Ascending aorta (tissue), 2 donors: ENCODE measurements at places on chromosomes 6 and 20. TPM values are rescaled to one million over a fixed set of nuclear protein-coding genes. Genes with fewer than 3 reads are reported as not detected.

Gene RGS17
- not detected for total RNA-seq

Gene GPX5
- not detected for total RNA-seq

Gene MUCL3
- total RNA-seq = not detected

Gene CCDC167
- 28.4 TPM for total RNA-seq

Gene PHF3
- 31.5 TPM for total RNA-seq

Gene PEX7
- 10.5 TPM for total RNA-seq

Gene EXOC2
- total RNA-seq = 11.4 TPM

Gene HLA-DMB
- total RNA-seq = 26.8 TPM

DNA sequence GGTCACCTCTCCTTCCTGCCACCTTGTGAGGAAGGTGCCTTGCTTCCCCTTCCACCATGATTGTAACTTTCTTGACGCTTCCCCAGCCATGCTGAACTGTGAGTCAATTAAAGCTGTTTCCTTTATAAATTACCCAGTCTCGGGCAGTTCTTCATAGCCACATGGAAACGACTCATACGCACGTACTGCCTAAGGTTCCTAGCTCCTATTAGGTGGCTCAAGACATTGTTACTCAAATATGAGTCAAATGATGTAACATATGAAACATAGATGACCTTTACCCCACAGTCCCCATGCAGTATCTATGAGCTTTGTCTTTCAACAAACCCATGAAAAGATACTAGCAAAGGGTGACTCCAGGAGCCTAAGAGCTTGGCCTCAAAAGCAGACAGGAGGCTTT, 98.3 kb downstream of the SIM1 start:
- H3K4me3 ChIP-seq = no peak overlapping the region
- no peaks in the 10 kb centered on the region for H3K4me1 ChIP-seq
- H3K27ac ChIP-seq = no peak overlapping the region
- no peaks in the 10 kb centered on the region for H3K36me3 ChIP-seq

GRCh38 chr20:18901980-18902737, 88.6 kb downstream of the SCP2D1 start:
- no peak overlapping the region for H3K4me3 ChIP-seq
- no peak overlapping the region for H3K27ac ChIP-seq
- no peak for DNase-seq
- H3K4me1 ChIP-seq = no peaks in the 10 kb centered on the region

- no peaks in the 10 kb centered on the region for H3K4me1 ChIP-seq
- no peak for DNase-seq
- H3K4me3 ChIP-seq = no peak overlapping the region
Observed at GRCh38 chr6:66264376-66264775, 557.4 kb upstream of the EYS start.

GRCh38 chr20:1929460-1929859, 34.3 kb downstream of the SIRPA start:
- H3K27ac ChIP-seq = no peak overlapping the region
- no peak for DNase-seq
- no peaks in the 10 kb centered on the region for H3K4me1 ChIP-seq
- peaks cover 29% of the 10 kb centered on the region for H3K36me3 ChIP-seq
- H3K27me3 ChIP-seq = no peaks in the 10 kb centered on the region

DNA sequence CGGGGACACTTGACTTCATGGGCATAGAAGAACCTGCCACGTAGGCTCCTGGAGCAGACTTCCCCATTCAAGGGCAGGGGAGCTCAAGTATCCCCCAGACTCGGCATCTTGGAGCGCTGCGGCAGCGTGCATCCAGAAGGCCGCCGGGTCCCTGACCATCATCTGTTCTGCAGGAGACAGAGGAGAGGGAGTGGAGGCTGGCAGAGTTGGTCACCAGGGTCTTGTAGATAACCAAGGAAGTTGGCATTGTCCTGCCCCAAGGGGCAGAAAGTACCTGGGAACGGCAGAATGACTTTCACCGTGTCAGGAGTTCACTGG, 82.8 kb downstream of the TCP11 start:
- no peaks in the 10 kb centered on the region for H3K27me3 ChIP-seq
- peaks cover 12% of the 10 kb centered on the region for H3K4me1 ChIP-seq
- H3K4me3 ChIP-seq = no peak overlapping the region
- DNase-seq = no peak
- H3K36me3 ChIP-seq = peaks cover 25% of the 10 kb centered on the region

DNA sequence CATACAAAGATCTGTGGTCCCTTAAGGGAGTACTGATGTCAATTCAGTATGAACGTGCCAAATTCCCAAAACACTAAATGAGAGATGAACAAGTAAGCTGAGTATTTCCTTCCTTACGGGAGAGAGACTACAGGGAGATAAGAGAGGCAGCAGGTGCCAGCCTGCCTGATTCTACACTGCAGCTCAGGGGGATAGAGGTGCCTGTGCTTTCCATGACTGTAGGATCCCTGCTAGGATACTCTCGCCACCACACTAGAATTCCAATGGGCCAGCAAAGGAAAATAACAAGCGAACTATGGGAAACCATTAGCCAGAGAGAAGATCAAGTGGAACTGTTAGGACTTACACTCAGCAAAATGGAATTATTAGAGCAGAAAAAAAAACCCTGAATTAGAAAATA, 198.5 kb upstream of the BTBD3 start:
- no peak overlapping the region for H3K4me3 ChIP-seq
- no peaks in the 10 kb centered on the region for H3K4me1 ChIP-seq
- no peak for DNase-seq
- H3K27me3 ChIP-seq = no peaks in the 10 kb centered on the region

- no peaks in the 10 kb centered on the region for H3K4me1 ChIP-seq
- no peaks in the 10 kb centered on the region for H3K27me3 ChIP-seq
- H3K36me3 ChIP-seq = no peaks in the 10 kb centered on the region
Observed at GRCh38 chr6:110307368-110307767, 50.8 kb downstream of the METTL24 start.

GRCh38 chr20:33871362-33871761, 60.2 kb downstream of the CHMP4B start:
- H3K4me1 ChIP-seq = peaks cover 3% of the 10 kb centered on the region
- no peak overlapping the region for H3K27ac ChIP-seq
- H3K27me3 ChIP-seq = no peaks in the 10 kb centered on the region
- H3K36me3 ChIP-seq = no peaks in the 10 kb centered on the region
- DNase-seq = no peak

DNA sequence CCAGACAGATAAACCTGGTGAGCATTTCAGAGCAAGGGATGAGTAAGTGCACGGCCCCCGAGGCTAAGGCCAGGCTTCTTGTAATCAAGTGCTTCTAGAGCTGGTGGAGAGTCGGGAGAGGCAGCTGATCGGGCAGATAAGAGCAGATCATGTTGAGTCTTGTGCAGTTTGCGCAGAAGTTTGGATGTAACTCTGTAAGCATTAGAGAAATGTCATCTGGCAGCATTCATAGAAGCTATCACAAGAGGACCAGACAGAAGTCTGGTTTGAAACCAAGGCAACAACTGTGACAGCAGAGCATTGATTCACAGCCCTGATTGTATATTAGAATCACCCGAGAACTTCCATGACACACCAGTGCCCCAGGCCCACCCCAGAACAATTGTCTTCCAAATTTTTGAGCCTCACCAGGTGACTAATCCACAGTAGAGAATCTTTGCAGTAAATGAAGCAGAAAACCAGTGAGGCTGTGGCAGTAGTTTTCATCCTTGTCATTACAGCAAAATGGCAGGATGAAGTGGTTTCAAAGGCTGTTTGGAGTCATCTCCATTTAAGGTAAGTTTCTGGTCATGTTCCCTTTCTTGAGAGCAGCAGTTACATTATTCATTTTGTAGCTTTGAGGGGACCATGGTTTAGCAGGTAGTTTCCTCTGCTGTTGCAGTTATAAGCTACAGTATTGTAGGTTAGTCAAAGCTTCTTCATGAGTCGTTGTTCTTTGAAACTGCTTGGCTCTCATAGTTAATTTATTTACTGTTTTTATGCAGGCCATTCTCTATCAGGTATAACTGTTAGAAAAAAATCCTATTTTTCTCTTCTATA, 84.1 kb downstream of the RNF217 start:
- H3K27me3 ChIP-seq = no peaks in the 10 kb centered on the region
- no peaks in the 10 kb centered on the region for H3K36me3 ChIP-seq
- no peak for DNase-seq
- H3K4me1 ChIP-seq = peaks cover 4% of the 10 kb centered on the region
- H3K4me3 ChIP-seq = no peak overlapping the region
- no peak overlapping the region for H3K27ac ChIP-seq

GRCh38 chr6:140718021-140718420, 1343.6 kb upstream of the CITED2 start:
- H3K27me3 ChIP-seq = no peaks in the 10 kb centered on the region
- no peaks in the 10 kb centered on the region for H3K36me3 ChIP-seq
- H3K27ac ChIP-seq = no peak overlapping the region
- DNase-seq = no peak

- H3K36me3 ChIP-seq = no peaks in the 10 kb centered on the region
- no peak overlapping the region for H3K27ac ChIP-seq
Observed at GRCh38 chr6:158266131-158266530, 46.1 kb upstream of the TULP4 start.

- H3K27me3 ChIP-seq = no peaks in the 10 kb centered on the region
- no peaks in the 10 kb centered on the region for H3K4me1 ChIP-seq
- no peak overlapping the region for H3K4me3 ChIP-seq
- no peak for DNase-seq
- no peak overlapping the region for H3K27ac ChIP-seq
- no peaks in the 10 kb centered on the region for H3K36me3 ChIP-seq
Observed at GRCh38 chr20:2348336-2348735, 32.4 kb upstream of the TGM6 start.

- no peak overlapping the region for H3K27ac ChIP-seq
- no peaks in the 10 kb centered on the region for H3K36me3 ChIP-seq
- no peak for DNase-seq
- no peaks in the 10 kb centered on the region for H3K27me3 ChIP-seq
Observed at GRCh38 chr6:145148776-145149175, 586.5 kb downstream of the EPM2A start.

DNA sequence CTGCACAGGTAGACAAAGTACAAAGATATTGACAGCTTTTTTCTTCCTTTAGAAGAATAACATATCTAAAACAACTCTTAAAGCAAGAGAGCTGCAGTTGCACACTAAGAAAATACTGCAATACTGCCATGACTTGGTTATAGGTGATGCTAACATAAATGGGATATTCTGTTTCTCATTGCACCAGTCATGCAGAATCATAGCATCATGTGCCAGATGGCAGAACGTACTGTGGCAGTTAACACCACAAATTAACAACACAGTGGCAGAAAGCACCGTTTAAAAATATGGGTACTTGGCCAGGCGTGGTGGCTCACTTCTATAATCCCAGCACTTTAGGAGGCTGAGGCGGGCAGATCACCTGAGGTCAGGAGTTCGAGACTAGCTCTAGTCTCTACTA, 7.4 kb downstream of the ASXL1 start:
- no peak for DNase-seq
- no peaks in the 10 kb centered on the region for H3K4me1 ChIP-seq
- no peak overlapping the region for H3K27ac ChIP-seq
- no peak overlapping the region for H3K4me3 ChIP-seq
- H3K27me3 ChIP-seq = no peaks in the 10 kb centered on the region
- no peaks in the 10 kb centered on the region for H3K36me3 ChIP-seq

DNA sequence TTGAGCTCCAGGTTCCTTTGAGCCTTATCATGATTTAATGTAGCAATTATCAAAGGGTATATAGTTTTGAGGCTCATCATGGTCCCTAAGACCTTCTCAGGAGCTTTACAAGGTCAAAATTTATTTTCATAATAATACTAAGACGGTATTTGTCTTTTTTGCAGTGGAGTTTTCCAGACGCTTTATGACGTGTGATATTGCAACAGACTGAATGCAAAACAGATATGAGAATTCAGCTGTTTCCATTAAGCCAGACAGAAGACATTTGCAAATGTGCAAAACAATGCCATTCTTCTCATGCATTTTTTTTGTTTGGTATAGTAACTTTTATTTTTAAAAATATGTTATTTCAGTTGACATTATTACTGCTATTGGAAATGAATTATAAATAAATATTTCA, 24.7 kb upstream of the CNKSR3 start:
- no peak overlapping the region for H3K4me3 ChIP-seq
- DNase-seq = no peak
- no peaks in the 10 kb centered on the region for H3K4me1 ChIP-seq
- no peak overlapping the region for H3K27ac ChIP-seq
- no peaks in the 10 kb centered on the region for H3K27me3 ChIP-seq

DNA sequence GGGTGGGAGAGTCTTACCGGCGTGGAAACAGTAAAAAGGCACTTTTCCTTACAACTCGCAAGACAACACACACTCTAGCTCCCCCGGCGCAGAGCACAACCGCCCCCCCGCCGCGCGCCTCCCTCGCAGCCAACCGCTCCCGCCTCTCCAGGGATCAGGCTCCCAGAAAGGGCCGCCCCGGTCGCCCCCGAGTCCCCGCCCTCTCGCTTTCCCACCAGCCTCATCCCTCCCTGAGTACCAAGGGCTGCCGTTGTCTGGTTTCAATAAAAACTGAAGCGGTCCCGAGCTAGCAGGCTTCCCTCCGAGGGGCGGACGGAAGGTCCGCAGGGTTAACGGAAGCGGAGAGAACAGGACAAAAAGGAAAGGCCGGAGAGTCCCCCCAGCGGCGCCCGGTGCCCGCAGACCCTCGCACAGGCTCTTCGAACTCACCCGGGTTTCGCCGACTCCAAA, 804 bp downstream of the ELOVL5 start:
- peak overlapping the region; percentile 99 for H3K27ac ChIP-seq
- peak overlapping the region; percentile 98 for H3K4me3 ChIP-seq
- peaks cover 6% of the 10 kb centered on the region for H3K4me1 ChIP-seq
- no peaks in the 10 kb centered on the region for H3K27me3 ChIP-seq

- H3K36me3 ChIP-seq = no peaks in the 10 kb centered on the region
- H3K27me3 ChIP-seq = no peaks in the 10 kb centered on the region
- no peak for DNase-seq
- no peak overlapping the region for H3K27ac ChIP-seq
- H3K4me1 ChIP-seq = no peaks in the 10 kb centered on the region
Observed at GRCh38 chr20:60186412-60186811, 228.2 kb downstream of the CDH26 start.

DNA sequence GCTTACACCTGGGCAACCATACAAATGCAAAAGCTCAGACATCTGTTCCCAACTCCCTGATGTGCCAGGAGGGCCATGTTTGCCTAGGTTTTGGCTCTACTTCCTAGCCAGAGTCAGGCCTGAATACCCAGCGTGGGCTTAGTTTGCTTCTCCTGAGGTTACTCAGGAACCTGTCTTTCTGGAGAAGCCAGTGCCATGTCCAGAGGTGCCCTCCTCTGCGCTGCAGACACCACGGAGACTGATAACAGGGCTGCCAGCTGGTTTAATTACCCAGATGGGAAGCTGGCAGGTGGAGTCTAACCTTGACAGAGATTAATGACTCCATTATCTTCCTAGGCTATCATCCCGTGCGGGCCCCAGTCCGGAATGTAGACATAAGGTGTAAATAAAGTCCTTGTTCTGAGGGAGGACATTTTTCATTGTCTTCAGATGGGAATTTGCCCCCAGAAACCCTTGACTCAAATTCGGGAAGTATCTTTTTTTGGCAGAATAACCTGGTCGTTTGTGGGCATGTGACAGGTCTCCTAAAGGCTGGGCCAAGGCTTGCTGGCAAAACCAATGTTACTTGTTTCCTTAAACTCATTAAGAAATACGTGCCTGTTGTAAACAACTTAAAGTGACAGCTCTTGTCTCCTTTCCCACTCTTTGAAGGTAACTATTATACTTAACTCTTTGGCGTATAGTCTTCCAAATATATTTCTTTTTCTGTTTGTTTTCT, 29.2 kb upstream of the ZNFX1 start:
- no peak for DNase-seq
- no peak overlapping the region for H3K27ac ChIP-seq
- no peaks in the 10 kb centered on the region for H3K36me3 ChIP-seq
- H3K4me1 ChIP-seq = peaks cover 8% of the 10 kb centered on the region
